Naive thymus-derived CD4-positive, alpha-beta T cell (primary cell): ENCODE measurements at places on chromosomes 1 and 21. TPM values are rescaled to one million over a fixed set of nuclear protein-coding genes. Genes with fewer than 3 reads are reported as not detected.

Gene UBE2U
- polyA plus RNA-seq = not detected

DNA sequence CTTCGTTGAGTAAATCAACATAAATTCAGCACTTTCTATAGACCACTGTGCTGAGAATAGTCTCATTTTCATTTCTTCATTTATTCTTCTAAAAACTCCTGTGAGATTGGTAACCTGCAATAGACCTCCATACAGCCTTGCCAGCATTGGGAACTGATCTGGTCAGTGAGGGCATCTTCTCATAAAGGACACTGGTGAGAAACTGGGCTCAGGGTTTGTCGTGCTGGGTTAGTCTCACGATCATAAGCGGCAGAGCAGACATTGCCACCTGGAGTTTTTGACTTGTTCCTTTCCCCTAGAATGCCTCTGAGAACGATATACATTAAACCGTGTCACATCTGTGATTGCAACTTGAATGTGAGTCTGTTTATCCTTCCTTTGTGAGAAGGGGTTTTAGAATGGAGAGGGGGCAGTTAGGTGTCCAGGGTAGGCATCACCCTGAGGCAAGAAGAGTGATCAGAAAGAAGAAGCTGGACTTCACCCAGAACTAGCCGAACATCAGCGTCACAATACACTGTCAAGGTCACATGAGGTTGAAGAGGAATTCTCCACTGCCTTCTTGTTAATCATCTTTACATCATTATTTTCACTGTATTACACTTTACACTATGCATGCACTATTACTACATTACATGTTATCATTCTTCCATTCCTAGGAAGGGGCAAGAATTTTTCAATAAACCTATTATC is 1.4 kb upstream of the TTLL7 start:
- H3K27ac ChIP-seq = no peak overlapping the region
- H3K4me1 ChIP-seq = peaks cover 6% of the 10 kb centered on the region
- no peak for DNase-seq

Gene S1PR1
- polyA plus RNA-seq = 247 TPM

DNA sequence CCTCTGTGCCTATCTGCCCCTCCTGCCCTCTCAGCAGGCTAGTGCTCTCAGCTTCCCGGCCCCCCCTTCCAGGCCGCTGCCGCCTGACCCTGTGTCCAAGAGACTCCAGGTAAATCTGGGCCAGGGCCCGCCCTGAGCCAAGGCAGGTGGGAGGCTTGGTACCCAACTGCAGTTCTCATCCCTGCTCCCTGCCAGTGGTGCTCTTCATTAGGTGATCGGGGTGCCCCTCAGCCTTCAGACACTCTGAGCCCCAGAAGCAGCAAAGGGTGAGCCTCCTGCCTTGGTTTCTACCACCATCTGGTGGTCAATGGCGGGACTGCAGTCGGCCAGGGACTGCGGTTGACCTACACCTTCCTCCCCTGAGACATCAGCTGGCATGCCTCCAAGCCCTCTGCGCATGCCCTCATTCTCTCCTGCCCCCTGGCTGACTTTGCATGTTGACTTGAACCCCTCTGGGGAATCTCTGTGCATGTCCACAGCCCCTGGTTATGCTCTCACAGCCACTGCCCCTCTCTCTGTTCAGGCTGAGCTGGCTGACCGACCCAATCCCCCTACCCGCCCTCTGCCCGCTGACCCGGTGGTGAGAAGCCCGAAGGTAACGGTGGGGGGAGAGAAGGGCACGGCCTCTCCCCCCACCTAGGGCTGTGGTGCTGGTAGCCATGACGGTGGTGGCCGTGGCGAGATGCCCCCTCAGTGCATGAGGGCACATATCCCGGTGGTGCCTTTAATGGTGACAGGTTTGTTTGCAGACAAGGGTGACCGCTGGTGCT is 2.0 kb upstream of the EFNA4 start:
- DNase-seq = peak; percentile 81
- H3K27me3 ChIP-seq = no peaks in the 10 kb centered on the region
- H3K36me3 ChIP-seq = no peaks in the 10 kb centered on the region

Gene HORMAD1
- polyA plus RNA-seq = not detected

DNA sequence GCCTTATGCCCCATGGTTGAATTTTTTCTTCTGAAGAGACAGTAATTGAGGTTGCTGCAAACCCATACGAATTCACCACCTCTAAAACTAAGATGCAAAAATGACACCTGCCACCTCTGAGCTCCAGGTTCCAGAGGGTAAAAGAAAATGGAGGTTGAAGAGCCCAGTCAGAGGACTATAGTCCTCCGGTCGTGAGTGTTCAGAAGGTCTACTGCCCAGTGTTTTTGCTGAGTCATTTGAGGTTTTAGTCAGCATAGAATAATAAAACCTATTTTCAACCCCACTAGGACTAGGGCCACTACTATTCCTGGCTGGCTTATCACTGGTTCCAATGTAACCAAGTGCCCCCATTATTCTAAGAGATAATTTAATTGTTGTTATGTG is 12.9 kb upstream of the SLAMF7 start:
- H3K27ac ChIP-seq = no peak overlapping the region
- H3K4me3 ChIP-seq = no peak overlapping the region
- no peaks in the 10 kb centered on the region for H3K27me3 ChIP-seq

- no peak overlapping the region for H3K4me3 ChIP-seq
- no peaks in the 10 kb centered on the region for H3K27me3 ChIP-seq
- no peak for DNase-seq
Measured at GRCh38 chr1:236654957-236655356, 31.3 kb upstream of the ACTN2 start.

Gene OR2T11
- polyA plus RNA-seq = not detected

DNA sequence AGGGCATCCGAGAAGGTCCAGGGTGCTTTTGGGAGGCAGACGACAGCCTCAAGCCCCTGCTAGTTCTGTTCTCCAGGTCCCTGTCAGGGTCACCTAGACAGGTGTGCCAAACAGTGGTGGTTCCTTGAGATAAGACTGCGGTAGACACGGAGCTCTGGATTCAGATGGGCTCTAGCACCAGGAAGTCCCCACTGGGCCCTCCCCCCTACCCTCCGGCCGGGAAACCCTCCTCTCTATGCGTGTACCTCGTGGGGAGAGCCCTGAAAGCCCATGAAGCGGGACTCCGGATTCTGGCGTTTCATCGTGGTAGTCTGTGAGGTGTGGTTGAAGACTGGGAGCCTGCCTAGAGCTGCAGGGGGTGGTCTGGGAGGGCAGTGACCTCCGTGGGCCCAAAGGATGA is 2.1 kb upstream of the KCNA2 start:
- no peak overlapping the region for H3K27ac ChIP-seq
- no peaks in the 10 kb centered on the region for H3K36me3 ChIP-seq
- H3K4me1 ChIP-seq = peaks cover 5% of the 10 kb centered on the region
- H3K4me3 ChIP-seq = no peak overlapping the region
- DNase-seq = no peak

- H3K27ac ChIP-seq = no peak overlapping the region
- H3K4me1 ChIP-seq = no peaks in the 10 kb centered on the region
- H3K27me3 ChIP-seq = no peaks in the 10 kb centered on the region
Measured at GRCh38 chr1:82388679-82389078, 587.9 kb downstream of the ADGRL2 start.

Gene FMOD
- polyA plus RNA-seq = not detected

Gene BMP8B
- 0.05 TPM for polyA plus RNA-seq

DNA sequence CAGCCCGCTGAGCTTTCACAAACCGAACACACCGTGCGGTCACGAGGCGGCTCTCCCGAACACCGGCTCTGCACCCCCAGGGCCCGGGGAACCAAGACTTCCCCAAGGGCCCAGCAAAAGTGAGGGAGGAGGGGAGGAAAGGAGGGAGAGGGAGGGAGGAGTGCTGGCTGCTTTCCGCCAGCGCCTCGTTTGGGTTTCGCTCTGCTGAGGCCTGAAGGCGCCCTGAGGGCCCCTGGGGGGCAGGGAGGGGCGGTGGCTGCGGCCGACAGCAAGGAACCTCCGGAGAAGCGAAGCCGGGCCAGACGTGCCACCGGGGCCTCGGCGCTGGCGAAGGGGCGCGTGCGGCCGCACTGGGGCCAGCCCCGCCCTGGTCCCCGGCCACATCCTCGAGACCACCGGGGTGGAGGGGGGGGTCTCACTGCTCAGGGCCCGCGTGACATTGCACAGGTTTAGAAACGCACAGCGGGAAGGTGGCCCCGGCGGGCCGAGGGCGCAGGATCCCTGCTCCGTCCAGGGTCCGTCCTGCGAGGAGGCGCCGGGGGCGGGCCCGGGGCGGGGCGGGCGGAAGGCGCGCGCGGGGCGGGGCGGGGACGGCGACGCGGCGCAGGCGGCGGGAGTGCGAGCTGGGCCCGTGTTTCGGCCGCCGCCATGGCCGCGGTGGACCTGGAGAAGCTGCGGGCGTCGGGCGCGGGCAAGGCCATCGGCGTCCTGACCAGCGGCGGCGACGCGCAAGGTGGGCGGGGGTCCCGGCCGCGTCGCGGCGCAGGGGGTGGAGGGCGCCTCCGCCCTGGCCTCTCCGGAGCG is at the start of gene PFKL:
Gene PFKL, plus strand, starts transcription at position 596 of the 804 bp plus-strand sequence. Its CDS starts 53 bp downstream, at position 649.
- peak within 1 kb of the TSS; percentile 59 for H3K4me3 ChIP-seq
- H3K27me3 ChIP-seq = no peaks in the 10 kb centered on the region
- H3K36me3 ChIP-seq = no peaks in the 10 kb centered on the region
- DNase-seq = peak; percentile 28

- H3K36me3 ChIP-seq = no peaks in the 10 kb centered on the region
- H3K4me1 ChIP-seq = peaks cover 21% of the 10 kb centered on the region
- H3K4me3 ChIP-seq = no peak overlapping the region
- no peak overlapping the region for H3K27ac ChIP-seq
- no peaks in the 10 kb centered on the region for H3K27me3 ChIP-seq
Measured at GRCh38 chr1:40625476-40626382, 39.8 kb downstream of the RIMS3 start.
